ENCODE measurements at places on chromosomes 7 and 10.
A peak's percentile ranks its signal among the peaks of the same experiment; 100 is the strongest.

GRCh38 chr7:46175221-46175620 lies 254.1 kb upstream of the IGFBP3 start:
- no peak for DNase-seq

- DNase-seq: no peak
Measured at GRCh38 chr7:135217645-135218509, 6.6 kb upstream of the WDR91 start.

DNA sequence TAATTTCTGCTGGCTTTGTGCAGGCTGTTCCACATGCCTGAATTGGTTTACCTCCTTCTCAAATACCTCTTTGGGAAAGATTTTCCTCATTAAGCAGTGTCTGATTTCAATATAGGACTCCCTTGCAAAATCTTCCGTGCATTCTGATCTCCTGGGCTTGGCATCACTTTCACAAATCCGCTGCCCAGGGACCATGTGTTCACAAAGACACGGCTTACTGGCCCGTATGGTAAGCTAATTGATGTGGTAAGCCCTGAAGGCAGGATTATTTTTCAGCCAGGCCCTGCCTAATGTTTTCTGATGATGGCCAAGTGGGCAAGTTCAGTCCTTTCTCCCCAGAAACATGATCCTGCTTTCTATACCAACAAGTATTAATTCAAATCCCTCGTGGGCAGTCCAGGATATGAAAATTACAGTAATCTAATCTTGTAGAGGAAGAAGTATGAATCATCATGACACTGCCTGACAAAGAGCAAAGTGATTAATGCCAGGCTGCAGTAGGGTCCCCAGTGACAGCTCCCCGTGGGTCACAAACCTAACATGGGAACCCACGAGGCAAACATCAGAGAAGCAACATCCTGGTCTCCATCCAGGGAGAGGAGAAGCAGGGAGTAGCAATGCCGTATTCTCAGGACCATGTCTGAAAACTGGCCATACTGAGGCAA lies 11.6 kb upstream of the SVIL start:
- DNase-seq: peak; percentile 92

- DNase-seq: no peak
Measured at GRCh38 chr10:29415876-29416275, 127.0 kb downstream of the LYZL1 start.

DNA sequence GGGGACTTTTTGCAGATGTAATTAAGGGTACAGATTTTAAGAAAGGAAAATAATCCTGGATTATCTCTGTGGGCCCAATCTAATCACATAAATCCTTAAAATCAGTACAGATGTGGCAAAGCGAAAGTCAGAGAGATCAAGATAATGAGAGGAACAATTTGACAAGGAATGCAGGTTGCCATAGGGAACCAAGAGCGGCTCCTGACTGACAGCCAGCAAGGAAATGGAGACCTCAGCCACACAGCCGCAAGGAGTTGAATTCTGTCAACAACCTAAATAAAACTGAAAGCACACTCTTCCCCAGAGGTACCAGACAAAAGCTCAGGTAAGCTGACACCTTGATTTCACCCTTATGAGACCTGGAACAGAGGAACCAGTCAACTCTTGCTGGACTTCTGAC lies 3.4 kb upstream of the PNPLA8 start:
- DNase-seq: no peak

Measured in NCI-H2171 treated with DMSO at 0.1 percent for 48 hours (cell line).